ENCODE measurements at places on chromosomes 13 and 19.

DNA sequence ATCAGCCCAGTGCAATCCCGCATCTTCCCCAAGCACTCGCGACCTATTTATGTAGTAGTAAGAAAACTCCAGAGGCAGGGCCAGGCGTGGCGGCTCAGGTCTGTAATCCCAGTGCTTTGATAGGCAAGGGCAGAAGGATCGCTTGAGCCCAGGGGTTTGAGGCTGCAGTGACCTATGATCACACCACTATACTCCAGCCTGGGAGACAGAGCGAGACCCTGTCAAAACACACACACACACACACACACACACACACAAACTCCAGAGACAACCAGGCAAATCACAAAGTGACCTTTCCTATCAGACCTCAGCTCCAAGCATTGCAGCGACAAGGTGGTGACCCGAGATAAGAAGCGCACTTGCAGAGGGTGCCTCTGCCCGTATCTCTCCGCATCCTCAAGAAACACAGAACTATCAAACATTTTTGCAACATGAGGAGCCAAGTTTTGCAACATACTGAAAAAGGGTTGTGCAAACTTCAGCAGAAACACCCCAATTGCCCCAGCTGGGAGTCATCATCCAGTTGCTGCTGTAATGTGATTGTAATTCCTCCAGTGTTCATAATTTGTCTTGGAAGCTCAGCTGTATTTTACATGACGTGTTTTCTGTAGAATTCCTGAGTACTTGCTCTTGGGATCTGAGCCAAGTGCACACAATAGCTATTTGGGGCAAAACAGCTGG, 8.7 kb upstream of the KLF2 start:
- no peak for DNase-seq

DNA sequence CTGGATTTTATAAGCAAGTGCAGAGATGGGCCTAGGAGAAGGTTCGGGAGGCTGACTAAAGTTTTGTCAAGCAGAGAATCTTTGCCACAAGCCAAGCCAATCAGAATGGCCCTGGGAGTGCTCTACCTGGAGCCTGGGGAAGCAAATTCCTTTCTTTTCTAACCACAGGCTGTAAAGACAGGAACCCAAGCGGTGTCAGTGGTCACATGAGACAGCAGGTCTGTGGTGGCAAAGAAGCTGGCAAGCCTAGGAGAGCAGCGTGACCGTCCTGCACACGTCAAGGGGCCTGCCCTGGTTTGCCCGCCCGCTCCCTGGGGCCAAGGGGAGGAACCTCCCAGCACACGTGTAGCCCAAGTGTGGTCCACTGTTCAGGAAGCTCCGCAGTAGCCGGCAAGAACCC, 90.8 kb downstream of the IPO5 start:
- DNase-seq: no peak

- DNase-seq: peak; percentile 62
Observed at GRCh38 chr13:20703780-20704458, 420 bp downstream of the IL17D start.

DNA sequence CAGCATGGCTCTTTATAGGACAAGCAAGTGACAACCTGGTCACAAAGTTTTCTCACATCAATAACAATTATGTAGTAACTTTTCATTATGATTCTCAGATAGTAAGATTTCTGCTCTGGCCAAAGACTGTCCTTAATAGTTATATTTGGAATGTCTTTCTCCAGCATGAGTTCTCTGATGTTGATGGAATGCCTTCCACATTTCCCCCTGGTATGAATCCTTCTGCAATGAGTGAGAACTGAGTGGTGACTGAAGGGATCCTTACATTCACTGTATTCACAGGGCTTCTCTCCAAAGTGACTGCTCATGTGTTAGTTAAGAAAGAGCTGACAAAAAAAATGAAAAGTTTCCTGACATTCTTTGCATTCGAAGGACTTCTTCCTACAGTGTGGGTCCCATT, 13.2 kb downstream of the ZNF550 start:
- no peak for DNase-seq

DNA sequence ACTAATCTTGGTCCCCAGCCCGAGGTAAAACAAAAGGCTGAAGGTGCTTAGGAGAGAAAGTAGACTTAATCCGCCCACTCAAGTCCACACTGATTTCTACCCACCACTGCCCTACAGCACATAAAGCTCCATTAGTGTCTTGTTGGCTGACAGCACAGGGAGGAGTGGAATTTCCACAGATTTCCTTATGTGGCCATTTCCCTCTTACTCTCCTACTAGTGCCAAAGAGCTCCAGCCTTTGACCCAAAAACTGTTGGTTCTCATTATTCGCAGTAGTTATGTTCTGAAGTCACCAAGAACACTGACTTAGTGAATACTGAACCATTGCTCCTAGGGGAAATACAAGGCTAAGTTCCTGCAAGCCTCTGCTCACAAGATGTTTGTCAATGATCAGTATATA, 61.2 kb downstream of the RAB20 start:
- DNase-seq: no peak

GRCh38 chr13:60583911-60584753, 187.1 kb downstream of the TDRD3 start:
- no peak for DNase-seq

GRCh38 chr19:45283443-45284033, 32.5 kb downstream of the MARK4 start:
- no peak for DNase-seq

- no peak for DNase-seq
Observed at GRCh38 chr13:44074611-44075010, 194.9 kb downstream of the LACC1 start.

GRCh38 chr19:22918221-22918620, 84.8 kb downstream of the ZNF728 start:
- DNase-seq: no peak

- DNase-seq: no peak
Observed at GRCh38 chr13:25570185-25570584, 198.4 kb downstream of the ATP8A2 start.

DNA sequence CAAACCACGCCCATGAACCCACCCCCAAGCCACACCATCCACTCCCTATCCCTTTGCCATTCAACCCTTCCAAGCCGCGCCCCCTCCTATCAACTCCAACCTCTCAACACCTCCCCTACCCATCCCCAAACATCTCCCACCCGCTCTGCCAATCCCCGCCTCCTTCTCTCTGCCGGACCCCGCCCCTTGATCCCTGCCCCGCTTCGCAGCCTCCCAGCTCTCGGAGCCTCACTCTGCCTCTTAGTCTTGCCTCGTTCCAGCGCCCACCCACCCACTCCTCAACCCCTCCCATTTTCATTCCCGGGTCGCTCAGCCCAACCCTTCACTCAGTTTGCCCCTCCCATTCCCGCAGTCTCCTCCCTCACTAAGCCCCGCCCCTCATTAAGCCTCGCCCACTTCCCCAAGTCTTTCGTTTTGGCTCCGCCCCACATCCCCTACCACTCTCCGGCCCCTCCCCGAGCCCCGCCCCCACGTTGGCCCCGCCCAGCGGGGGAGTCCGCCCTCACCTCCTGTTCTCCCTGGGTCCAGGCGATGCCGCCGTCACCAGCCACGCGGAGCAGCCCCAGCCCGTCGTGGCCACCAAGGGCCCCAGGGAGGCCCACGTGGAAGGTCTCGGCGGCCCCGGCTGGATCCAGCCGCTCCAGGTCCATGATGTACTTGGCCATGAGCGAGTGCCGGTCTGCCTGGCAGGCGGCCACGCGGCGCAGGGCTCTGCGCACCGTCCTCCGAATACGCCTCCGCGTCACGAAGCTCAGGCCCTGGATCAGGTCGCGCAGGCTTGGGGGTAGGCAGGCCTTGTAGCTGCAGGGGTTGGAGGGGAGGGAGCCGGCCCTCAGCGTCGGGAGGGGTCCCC, 5.7 kb downstream of the JAK3 start:
- DNase-seq: peak; percentile 25

GRCh38 chr13:22278336-22278929, 607.6 kb downstream of the FGF9 start:
- DNase-seq: peak; percentile 64

- DNase-seq: no peak
Observed at GRCh38 chr19:6890938-6891337, 3.6 kb downstream of the ADGRE1 start.

- no peak for DNase-seq
Observed at GRCh38 chr13:31172535-31172934, 10.8 kb upstream of the HSPH1 start.

- DNase-seq: no peak
Observed at GRCh38 chr19:35518313-35518712, 4.9 kb upstream of the DMKN start.

- DNase-seq: no peak
Observed at GRCh38 chr13:21871919-21872318, 201.0 kb downstream of the FGF9 start.

DNA sequence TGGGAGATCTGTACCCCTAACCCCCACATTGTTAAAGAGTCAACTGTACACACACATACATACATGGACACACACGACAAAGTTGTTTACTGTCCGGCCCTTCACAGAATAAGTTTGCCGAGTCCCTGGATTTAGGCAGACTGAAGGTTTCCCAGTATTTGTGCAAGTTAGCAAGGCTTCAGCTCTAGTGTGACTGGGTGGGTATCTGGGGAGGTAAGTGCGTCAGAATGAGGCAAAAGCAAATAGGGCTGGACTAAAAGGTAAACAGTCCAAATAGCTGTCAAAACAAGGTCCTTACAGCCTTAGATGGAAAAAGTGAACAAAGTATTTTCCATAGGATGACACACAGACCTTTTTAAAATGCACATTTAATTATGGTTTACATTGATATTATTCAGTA, 228.4 kb upstream of the UFM1 start:
- no peak for DNase-seq

DNA sequence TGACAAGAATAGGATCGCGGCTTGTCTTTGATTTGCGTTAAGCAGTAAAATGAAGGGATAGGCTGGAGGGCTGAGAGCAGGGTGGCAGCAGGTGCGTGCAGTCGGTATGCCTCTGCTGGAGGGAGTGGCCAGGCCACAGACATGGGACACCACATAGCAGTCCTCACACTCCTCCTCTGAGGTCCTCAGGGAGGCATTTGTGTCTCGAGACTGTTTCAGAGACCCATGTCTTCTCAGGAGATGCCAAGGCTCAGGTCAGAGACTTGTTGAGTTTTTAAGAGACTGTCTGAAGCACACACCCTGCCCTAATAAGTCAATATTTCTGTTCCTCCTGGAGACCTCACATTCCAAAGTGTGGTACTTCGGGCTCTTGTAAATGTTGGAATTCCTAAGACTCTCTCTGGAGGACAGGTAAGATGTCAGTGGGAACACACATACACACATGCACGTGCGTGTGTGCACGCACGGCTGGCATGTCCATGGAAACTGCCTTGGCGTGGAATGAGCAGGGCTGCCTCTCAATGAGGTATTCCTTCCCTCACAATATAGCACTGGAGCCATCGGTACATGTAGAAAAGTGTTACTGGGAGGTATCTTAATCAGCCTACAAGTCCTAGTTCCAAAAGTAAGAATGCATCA, 46.4 kb downstream of the COL4A2 start:
- DNase-seq: no peak

GRCh38 chr13:91655731-91656130, 257.3 kb downstream of the GPC5 start:
- no peak for DNase-seq

DNA sequence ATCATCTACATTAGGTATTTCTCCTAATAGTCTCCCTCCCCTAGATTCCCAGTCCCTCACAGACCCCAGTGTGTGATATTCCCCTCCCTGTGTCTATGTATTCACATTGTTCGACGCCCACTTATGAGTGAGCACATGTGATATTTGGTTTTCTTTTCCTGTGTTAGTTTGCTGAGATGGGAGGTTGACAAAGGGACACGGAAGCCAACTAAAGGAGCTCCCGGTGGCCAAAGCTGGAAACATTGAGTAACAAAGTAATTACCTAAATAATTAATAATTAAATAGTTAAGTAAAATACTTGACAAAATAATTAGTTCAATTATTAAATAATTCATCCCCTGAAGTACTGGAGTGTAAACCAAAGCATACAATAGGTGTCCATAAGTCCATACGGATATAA, 1.7 kb upstream of the PRR20A start:
- no peak for DNase-seq

DNA sequence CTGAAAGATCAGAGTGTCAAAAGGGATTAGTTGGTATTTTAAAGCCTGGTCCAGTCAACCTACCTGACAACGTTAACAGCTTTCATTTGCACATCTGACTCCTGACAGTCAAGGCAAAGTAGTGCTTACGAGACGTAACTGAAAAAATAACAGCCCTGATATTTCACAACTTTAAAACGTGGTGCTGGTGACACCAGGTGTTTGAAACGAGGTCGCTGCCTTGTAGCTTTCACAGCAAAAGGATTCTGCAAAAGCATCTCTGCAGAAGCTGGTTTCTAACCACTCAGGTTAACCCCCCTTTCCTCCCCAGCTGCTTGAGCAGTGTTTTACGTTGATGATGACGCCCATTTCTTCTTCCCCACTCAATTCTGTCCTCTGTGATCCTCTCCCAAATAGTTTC, 23.3 kb downstream of the GGACT start:
- no peak for DNase-seq

DNA sequence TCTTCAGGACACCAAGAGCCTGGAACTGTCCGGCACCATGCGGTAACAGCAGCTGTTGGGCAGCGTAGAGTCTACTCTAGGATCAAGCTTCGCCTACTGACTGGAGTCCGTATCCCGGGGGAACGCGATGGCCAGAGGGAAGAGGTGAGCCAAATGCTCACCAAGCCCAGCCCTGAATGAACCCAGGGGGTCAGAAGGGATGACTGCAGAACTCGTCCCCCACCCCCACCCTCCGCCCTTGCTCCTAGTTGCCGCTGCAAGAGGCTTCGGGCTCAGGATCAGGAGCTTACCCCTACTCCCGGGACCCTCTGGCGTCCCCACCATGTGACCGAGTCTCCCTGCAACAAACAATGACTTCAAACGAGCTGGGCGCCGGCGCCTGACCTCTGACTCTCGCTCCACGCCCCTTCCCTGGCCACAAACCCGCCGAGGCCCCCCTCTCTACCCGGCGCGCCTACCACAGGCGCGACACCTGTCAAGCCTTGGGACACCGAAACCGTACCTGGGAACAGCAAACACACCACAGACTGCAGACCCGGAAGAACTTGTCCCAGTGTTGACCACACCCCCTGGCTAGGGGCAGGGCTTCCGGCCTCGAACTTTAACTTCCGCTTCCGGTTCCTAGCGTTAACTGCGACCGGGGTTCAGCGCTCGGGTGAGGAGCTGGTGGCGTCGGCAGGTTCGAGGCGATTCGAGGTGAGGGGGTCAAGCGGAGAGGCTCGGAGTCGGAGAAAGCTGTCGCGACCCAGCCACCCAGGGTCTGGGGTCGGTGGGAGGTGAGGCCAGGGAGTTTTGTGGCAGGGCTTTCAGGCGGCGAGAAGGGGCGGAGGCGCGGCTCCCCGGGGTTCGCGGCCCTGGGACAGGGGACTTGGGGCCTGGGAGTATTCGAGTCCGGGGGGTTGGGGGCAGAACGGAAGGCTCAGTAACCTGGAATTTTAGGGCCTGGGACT, at the start of gene UBL5:
Gene UBL5, plus strand, starts transcription at position 630 of the 950 bp plus-strand sequence. CDS start 420 bp downstream, outside the sequence.
- DNase-seq: peak; percentile 80
